BJ (cell line): ENCODE measurements at places on chromosomes 4 and X. TPM values are rescaled to one million over a fixed set of nuclear protein-coding genes. Genes with fewer than 3 reads are reported as not detected.
A peak's percentile ranks its signal among the peaks of the same experiment; 100 is the strongest.

GRCh38 chr4:125358453-125358852, 43.7 kb downstream of the FAT4 start:
- DNase-seq = no peak

GRCh38 chrX:109270580-109271484, 211.1 kb downstream of the GUCY2F start:
- no peak for DNase-seq

DNA sequence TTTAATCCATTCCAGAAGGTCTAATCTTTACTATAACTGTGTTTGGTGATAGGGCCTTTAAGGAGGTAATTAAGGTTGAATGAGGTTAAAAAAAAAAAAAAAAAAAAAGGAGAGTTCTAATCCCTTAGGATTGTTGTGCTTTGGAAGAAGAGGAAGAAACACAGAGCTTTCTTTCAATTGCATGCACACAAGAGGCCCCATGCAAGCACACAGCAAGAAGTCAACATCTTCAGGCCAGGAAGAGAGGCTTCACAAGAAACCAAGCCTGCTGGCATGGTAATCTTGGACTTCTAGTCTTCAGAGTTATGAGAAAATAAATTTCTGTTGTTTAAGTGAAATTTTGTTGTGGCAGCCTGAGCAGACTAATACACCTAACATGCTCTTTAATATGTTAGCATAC, 118.6 kb downstream of the NAA11 start:
- DNase-seq = no peak

GRCh38 chr4:44494810-44495701, 46.4 kb upstream of the KCTD8 start:
- DNase-seq = no peak

DNA sequence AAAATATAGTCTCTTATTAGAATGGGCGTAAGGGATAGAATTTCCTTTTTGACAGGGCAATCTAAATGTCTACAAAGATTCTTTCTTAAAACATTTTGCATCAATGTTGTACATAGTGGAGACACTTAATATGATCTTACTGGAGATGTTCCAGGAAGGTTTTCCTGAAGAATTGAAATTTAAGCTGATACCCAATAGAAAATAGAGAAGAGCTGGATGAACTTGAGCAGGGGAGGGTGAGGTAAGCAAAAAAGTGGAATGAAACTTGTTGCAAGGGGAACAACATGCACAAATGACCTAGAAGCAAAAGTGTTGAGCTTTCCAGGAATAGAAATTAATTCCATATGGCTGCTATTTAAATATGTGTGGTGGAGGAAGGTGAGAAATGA, 19.7 kb downstream of the SLAIN2 start:
- no peak for DNase-seq

DNA sequence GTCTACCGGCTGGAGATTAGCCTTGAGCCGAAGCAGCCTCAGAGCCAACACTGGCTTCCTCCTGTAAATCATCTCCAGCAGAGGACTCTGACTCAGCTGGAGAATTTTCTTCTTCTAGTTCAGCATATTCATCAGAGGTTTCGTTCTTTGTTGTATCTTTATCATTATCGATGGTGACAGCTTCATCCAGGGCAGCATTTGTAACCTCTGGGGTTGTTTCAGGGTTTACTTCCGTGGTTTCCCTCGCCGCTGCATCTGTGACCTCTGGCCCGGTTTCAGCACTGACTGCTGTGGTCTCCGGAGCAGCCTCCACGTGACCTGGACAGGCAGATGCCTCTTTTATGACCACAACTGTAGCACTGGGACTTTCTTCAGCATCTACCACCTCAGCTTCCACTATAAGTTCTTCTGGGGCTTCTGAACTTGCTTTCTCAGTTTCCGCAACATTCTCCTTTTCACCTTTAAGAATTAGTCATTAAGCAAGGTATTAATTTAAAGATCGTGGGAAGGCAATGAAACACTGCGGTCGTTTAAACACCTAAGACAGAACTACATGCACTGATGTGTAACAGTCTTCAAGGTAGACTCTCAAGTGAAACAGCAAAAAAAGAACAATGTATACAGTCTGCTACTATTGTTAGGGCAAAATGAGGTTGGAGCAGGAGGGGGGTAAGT, 13.3 kb downstream of the MGARP start:
- peak; percentile 75 for DNase-seq

DNA sequence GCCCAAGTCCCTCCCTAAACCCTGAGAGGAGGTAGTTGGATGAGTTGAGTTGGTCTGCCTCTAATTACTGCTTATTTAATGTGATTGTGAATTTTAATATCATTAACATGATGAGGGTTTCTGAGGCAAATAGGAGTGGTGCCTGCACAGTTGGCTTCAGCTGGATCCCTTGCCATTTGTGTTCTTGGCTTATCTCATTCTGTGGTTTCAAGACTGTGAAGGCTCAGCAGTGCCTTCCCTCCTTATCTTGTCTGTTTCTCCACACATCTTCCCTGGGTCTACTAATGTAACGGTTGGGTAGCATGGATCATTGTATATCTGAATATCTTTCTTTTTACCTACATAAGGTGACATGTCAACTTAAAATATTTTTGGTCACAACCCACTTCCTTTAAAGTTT, 1.6 kb upstream of the SLC10A4 start:
- no peak for DNase-seq

DNA sequence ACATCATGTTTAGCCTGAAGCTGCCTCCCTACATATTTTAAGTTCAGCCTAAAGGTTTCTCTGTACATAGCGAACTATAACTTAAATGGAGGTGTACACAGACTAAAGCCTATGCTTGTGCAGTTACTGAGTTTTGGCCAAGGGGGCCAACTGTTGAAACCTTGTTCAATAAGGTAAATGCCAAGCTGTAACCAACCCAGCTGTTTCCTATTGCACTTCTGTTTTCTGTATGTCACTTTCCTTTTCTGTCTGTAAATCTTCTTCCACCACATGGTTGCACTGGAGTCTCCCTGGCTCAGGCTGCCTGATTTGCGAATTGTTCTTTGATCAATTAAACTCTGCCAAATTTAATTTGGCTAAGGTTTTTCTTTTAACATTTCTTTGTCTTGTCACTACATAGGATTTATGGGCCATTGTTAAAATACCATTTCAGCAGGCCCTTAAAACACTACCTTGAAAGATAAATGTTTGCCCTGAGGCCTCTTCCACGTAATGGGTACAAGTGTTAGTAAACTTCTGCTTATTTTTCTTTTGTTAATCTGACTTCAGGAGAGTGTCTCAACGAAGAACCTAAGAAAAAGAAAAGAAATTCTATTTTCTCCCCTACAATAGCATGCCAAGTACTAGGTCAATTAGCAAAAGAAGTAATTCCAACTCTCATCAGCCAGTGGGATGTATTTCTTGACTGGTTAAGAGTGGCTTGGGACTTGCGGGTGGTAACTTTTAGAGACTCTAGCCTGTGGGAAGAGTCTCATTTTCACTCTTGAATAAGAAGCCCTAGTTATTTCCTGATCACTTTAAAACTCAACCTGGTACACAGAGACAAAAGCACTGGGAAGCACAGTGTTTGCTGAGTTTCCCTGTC, 45.7 kb upstream of the PRSS12 start:
- no peak for DNase-seq

DNA sequence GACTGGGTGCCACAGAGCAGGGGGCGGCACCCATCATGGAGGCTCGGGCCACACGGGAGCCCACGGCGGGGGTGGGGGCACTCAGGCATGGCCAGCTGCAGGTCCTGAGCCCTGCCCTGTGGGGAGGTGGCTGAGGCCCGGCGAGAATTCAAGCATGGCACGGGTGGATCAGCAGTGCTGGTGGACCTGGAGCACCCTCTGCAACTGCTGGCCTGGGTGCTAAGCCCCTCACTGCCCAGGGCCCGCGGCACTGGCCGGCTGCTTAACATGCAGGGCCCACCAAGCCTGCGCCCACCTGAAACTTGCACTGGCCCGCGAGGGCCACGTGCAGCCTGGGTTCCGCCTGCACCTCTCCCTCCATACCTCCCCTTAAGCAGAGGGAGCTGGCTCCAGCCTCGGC, 258.6 kb downstream of the CENPC start:
- no peak for DNase-seq

- DNase-seq = no peak
Observed at GRCh38 chr4:176780995-176781738, 11.6 kb downstream of the VEGFC start.

GRCh38 chr4:5984843-5985242, 33.4 kb downstream of the C4orf50 start:
- no peak for DNase-seq

- DNase-seq = no peak
Observed at GRCh38 chr4:6019316-6020263, 1.4 kb upstream of the C4orf50 start.

- DNase-seq = no peak
Observed at GRCh38 chr4:925171-925570, 6.9 kb downstream of the GAK start.

DNA sequence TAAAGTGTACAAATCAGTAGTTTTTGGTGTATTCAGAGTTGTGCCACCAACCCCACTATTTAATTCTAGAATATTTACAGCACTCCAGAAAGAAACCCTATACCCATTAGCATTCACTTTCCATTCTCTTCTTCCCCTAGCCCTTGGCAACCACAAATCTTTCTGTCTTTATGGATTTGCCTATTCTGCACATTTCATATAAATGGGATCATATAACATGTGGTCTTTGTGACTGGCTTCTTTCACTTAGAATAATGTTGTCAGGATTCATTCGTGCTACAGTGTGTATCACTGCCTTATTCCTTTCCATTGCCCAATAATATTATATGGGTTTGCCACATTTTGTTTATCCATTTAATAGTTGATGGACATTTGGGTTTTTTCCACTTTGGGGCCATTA, 32.2 kb downstream of the SGMS2 start:
- DNase-seq = no peak

- DNase-seq = no peak
Observed at GRCh38 chr4:74168841-74169240, 10.9 kb downstream of the MTHFD2L start.

DNA sequence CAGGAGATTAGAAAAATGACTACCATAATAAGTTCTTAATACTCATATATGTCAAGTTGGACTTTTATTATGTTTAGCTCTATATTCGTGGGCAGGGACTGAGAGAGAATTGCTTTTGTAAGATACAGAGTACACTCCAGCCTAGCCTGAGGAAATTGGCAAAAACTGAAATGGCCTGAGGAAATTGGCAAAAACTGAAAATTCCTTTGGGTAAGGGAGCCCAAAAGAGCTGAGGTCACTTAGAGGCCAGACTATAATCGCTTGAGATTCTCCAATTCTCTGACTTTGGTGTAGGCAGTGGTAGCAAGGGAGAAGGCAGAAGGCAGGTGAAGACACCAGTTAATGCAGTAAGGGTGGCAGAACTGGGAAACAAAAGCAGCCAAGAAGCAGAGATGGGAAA, 124.5 kb upstream of the HCCS start:
- DNase-seq = no peak

- no peak for DNase-seq
Observed at GRCh38 chrX:9433596-9433995, 31.3 kb upstream of the TBL1X start.

- DNase-seq = no peak
Observed at GRCh38 chr4:60013464-60014184, 1186.5 kb upstream of the ADGRL3 start.

- no peak for DNase-seq
Observed at GRCh38 chr4:76585272-76585671, 150.2 kb downstream of the SHROOM3 start.

DNA sequence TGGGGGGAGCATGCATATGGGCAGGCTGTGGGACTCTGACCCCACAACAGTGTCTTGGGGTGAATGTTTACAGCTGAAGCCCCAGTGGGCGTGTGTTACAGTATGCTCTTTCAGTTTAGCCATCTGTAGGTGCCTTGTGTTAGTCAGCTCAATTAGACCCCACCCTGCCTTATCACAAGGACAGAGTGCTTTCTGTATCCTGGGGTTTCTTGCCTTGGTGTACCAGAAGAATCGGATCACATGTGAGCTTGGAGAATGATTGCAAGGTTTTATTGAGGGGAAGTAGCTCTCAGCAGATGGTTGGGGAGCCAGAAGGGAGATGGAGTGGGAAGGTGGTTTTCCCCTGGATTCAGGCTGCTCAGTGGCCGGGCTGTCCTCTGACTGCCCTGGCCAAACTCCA, 27.3 kb downstream of the SH3BGRL start:
- DNase-seq = no peak

DNA sequence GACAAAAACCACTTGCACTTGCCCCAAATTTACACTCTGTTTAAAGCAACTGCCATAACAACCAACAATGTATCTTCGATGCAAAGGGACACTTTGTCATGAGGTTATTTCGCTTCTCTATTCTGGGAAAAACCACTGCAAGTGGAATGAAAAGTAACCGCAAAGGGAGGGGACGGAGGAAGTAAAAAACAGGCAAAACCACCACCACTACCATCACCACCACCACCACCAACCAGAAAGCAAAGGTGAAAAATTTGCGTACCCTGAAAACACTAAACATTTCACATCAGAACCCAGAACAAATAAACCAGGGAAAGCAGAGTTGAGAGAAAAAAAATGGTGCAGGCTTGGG, 1.2 kb upstream of the N4BP2 start:
- DNase-seq = no peak

DNA sequence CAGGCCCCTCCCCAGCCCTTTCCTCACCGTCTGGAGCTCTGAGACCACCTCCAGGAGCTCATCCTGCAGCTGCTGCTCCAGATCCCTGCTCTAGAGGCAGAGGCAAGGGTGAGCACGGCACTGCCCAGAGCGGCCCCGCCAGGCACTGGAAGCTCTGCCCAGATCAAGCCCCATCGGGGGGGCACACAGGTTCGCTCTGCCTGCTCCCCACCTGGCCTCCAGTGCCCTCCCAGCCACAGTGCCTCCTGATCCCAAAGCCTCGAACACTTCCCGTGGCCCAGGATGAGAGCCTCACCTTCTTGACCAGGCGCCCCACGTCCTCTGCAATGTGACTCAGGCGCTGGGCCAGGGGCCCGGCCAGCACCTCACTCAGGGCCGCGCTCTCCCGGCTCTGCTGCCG, 5.0 kb downstream of the ARHGAP4 start:
- DNase-seq = no peak

GRCh38 chr4:101254776-101255175, 92.5 kb downstream of the PPP3CA start:
- no peak for DNase-seq

DNA sequence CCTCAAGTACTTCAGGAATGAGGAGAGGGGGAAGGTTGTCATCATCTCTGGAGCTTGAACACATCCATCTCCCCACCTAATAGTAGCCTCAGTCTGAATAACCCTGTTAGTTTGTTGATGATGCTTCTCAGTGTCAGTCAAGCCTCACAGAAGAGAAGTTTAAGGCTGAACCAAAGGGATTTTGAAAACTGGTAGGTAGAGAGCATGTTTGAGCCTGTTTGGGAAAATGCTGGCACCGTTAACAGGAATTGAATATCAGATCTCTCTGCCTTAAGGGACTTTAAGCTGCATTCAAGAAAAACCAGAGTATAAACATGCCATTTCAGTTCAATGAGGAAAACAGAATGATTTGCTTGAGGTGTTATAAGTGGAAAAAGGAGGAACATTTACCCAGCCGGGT, 73.1 kb downstream of the MAPK10 start:
- no peak for DNase-seq

PTTG2 gene
- not detected in 2 replicates for polyA plus RNA-seq

ZNF81 gene
- polyA plus RNA-seq = 2.6 and 3.9 TPM in 2 replicates

PLXNA3 gene
- polyA plus RNA-seq = 16.8 and 36.0 TPM in 2 replicates

DGAT2L6 gene
- polyA plus RNA-seq = not detected in 2 replicates

GPAT3 gene
- 0.37 and 0.58 TPM in 2 replicates for polyA plus RNA-seq

TMPRSS11B gene
- not detected in 2 replicates for polyA plus RNA-seq

MAGEC2 gene
- not detected in 2 replicates for polyA plus RNA-seq

NPFFR2 gene
- not detected in 2 replicates for polyA plus RNA-seq

RASL11B gene
- polyA plus RNA-seq = 0.20 and 0.22 TPM in 2 replicates
